ENCODE measurements at places on chromosomes 3 and 15. TPM values are rescaled to one million over a fixed set of nuclear protein-coding genes. Genes with fewer than 3 reads are reported as not detected.

ANKRD63 gene
- 0.94 TPM for total RNA-seq

TOP2B gene
- 494 TPM for total RNA-seq

WDR5B gene
- 8.8 TPM for total RNA-seq

SLC9A9 gene
- total RNA-seq: 5.0 TPM

NR1I2 gene
- total RNA-seq: 0.63 TPM

CAPN3 gene
- 1.9 TPM for total RNA-seq

Measured in parietal lobe (tissue), 2 donors.